Kidney tubule cell (primary cell): ENCODE measurements at places on chromosomes 16 and 17.

DNA sequence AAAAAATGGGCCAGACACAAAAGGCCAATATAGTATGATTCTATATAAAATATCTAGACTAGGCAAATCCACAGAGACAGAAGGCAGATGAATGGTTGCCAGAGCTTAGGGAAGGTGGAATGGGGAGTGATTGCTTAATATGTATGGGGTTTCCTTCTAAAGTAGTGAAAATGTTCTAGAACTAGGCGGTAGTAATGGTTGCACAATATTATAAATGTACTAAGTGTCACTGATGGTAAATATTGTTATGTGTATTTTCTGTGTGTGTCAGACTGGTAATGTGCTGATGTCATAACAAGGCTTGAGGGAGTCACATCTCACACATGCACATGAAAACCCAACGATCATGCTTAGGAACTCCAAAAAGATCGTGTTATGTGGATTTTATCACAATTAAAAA, 106.9 kb upstream of the SIAH1 start:
- DNase-seq = no peak

- DNase-seq = peak; percentile 97
Observed at GRCh38 chr16:55297910-55298479, 26.0 kb upstream of the IRX6 start.

- no peak for DNase-seq
Observed at GRCh38 chr16:7731141-7731540, 398.5 kb downstream of the RBFOX1 start.

- peak; percentile 68 for DNase-seq
Observed at GRCh38 chr17:7809086-7809790, 24.8 kb upstream of the KDM6B start.

DNA sequence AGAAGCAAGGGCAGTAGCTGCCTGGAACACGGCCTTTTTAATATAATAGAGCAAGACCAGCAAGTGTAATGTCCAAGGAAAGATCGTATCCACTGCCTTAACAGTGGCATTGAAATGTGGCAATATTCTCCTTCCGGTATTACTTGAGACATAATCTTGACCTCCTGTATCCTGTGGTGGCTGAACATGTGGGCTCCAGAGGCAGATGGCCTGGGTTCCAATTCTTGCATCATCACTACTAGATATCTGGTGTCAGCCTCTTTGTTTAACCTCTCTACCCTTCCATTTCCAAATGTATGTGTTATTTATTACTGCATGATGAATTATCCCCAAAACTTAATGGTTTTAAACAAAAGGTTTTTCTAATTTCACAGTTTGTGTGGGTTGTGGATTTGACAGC, 3.5 kb upstream of the CDYL2 start:
- no peak for DNase-seq

- DNase-seq = no peak
Observed at GRCh38 chr16:57510016-57510871, 24.0 kb upstream of the DOK4 start.

- DNase-seq = peak; percentile 75
Observed at GRCh38 chr16:51762081-51762996, 611.3 kb upstream of the SALL1 start.

- no peak for DNase-seq
Observed at GRCh38 chr16:65106757-65107156, 15.1 kb downstream of the CDH11 start.

- no peak for DNase-seq
Observed at GRCh38 chr17:2804912-2805311, 8.7 kb downstream of the RAP1GAP2 start.

- DNase-seq = no peak
Observed at GRCh38 chr17:30808785-30809286, 15.7 kb downstream of the CRLF3 start.

DNA sequence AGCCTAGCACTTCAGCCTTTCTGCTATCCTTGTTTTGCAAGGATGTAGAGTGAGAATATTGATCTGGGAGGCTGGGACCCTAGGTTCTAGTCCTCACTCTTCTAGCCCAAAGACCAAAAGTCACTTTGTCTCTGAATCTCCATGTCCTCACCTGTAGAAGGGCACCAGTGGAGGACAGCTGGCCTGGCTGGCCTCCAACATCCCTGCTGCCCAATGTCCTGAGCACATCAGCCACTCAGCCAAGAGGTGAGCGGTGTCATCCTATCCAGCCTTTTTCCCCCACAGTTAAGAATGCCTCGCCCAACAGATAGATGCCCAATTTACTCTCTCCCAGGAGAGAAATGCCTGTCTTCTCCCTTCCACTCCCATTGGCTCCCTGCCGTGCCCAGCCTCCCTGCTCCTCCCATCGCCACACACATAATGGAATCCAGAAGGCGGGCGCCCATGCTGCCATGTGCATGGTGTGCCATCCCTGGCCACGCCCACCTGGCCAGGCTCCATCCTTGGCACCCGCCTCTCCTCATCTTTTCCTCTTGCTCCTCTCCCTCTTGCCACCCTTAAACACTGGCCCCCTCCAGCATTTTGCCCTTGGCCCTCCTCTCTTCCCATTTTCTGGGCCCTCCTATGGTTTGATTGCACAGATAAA, 157.3 kb upstream of the SDK2 start:
- DNase-seq = no peak

GRCh38 chr16:1781758-1782407, 488 bp downstream of the SPSB3 start:
- peak; percentile 79 for DNase-seq

GRCh38 chr17:42673885-42674754, 2.7 kb downstream of the PLEKHH3 start:
- DNase-seq = no peak

GRCh38 chr17:76447931-76448652, 4.9 kb downstream of the UBE2O start:
- DNase-seq = peak; percentile 47

DNA sequence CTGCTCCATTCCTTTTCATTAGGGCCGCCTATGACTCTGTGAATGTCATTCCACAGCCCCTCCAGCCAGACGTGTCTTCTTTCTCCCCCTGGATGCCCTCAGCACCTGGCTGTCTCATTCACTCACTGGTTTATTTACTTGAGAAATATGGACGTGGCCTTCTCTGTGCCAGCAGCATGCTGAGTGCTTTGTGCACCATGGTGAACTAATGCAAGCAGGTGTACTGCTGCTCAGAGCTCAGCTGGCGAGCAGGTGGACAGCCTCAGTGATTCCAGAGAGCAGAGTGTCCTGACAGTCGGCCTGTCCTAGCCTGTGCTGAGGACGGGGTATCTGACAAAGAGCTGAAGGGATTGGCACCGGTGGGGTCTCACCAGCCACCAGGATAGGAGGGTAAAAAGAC, 96.7 kb downstream of the GNAO1 start:
- no peak for DNase-seq

DNA sequence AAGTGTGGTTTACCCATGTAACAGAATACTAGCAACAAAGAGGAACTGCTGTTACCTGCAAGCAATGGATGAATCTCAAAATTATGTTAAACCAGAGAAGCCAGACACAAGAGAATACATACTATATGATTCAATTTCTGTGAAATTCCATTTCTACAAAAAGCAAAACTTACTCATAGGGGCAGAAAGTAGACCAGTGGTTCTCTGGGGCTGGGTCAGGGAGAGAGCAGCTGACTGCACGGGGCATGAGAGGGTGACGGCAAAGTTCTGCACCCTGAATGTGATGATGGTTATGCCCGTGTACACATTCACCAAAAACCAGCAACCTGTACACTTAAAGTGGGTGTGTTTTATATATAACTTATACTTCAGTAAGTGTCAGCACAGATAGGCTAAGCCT, 3.1 kb downstream of the ZNF843 start:
- DNase-seq = no peak

- DNase-seq = no peak
Observed at GRCh38 chr16:54175552-54176375, 110.8 kb downstream of the IRX3 start.

DNA sequence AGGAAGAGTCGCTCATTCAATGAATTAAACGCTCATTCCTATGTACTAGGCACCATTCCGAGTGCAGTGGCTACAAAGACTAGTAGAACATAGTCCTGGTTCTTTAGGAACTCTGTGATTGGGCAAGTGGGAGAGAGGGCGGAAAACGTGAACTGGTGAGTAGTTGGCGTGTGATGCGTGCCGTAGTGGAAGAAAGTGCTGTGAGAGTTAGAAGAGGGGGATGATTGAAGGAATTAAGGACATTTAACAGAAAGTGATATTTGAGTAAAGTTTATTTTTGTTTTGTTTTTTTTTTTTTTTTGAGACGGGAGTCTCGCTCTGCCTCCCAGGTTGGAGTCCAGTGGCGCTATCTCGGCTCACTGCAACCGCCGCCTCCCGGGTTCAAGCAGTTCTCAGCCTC, 7.9 kb upstream of the SLFN14 start:
- peak; percentile 57 for DNase-seq

DNA sequence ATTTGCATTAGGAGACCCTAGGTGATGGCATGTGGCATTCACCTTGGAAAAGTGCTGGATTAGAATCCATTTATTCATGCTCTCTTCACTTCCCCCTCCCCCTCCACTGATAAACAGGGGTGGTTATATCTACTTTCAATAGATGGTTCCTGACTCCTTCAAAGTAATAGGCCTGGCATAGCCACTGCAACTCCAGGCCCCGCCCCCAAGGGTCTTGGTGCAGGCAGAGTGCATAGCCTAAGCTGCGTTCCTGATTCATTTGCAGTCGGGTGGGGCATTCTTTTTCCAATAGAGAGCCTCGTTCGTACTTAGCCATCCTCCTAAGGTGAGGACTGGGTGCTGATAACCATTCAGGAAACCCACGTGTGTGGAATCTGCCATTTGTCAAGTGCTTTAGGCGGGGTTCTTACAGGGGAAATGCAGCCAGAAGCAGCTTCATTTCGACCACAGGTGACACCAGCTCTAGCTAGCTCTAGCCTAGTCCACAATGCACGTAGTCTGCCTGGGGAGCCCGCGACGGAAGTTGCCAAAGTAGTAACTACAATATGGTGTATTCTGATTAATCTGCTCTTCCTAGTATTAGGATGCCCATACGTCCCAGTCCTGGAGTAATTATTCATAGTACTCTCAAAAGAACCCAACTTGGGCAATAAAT, 11.1 kb downstream of the UBE2O start:
- no peak for DNase-seq

- no peak for DNase-seq
Observed at GRCh38 chr17:28242791-28243190, 76.2 kb upstream of the TMEM97 start.

DNA sequence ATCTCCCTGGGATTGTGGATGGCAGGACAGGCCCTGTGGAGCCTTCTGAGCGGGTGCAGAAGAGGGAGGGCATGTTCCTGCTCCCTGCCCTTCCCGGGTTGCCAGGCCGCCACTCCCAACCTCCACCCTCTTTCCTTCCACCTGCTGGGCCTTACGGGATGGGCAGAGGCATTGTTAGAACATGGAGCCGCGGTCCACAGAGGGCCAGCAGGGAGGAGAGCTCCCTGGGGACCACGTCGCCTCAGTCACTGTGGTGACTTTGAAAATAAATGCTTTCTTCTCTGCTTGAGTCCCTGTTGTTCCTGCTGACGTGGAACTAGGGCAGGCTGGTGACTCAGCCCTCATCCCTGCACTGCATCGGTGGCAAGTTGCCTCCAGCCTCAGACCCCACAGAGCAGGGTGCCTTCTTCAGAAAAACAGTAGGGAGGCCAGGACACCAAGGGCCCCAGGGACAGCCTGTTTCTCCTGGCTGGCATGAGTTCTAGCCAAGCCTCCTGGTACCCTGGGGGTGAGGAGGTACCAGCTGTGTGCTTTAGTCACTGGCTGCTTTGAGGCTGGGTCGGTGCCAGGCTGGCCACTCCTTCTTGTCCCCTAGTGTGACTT, 224.9 kb downstream of the SEC14L1 start:
- peak; percentile 89 for DNase-seq

DNA sequence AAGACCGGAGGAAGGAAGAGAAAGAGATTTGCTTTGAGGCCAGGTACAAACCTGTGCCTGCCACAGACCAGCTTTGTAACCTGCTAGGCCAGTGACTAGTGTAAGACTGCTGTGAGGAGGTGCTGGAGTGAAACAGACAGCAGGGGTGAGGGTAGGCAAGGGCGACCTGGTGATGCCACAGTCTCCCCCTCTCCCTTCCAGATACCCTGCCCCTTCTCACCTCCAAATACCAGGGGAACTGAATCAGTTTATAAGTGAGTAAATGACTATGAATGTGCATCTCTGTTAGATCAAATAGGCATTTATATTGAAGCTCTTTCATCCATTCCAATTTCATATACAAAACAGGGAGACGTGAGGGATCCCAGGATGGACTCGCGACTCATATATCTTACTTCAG, 9.4 kb downstream of the SEC14L1 start:
- DNase-seq = peak; percentile 82

- DNase-seq = no peak
Observed at GRCh38 chr17:57976594-57976993, 11.5 kb downstream of the VEZF1 start.

- peak; percentile 49 for DNase-seq
Observed at GRCh38 chr17:46178550-46179214, 14.5 kb downstream of the KANSL1 start.

DNA sequence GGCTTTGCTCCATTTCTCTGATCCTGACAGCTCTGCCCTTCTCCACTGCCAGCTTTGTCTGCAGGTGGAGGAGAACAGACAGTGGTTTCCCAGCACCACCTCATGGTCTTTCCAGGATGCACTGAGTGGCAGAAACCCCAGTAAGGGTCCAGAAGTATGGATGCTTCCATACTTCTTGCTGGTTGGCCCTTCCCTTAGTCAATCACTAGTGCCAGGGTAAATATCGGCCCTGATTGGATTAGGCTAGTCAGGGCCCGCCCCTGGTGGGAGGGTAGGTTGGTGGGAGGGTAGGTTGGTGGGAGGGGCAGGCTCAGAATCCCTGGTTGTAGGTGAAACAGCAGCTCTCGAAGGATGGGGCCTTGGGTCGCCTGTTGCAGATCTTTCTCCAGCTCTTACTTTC, 10.2 kb downstream of the RNF213 start:
- no peak for DNase-seq

DNA sequence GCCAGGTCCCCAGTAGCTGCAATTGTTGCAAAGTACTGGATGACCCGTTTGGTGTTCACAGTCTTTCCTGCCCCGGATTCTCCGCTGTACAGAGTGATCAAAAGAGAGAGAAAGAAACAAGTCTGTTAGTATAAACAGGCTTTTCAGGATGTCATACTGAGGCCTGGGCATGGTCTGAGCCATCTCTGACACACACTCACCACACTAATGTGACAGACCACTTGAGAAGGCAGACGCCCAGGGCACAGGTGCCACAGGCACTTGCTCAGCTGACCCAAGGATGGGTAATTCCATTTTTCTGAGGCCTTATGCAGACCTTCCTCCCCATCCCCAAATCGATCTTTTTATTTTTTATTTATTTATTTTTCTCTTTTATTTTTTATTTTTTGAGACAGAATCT, 7.5 kb downstream of the MYH3 start:
- DNase-seq = no peak

- no peak for DNase-seq
Observed at GRCh38 chr16:60166111-60166510, 1432.0 kb upstream of the GOT2 start.

- DNase-seq = no peak
Observed at GRCh38 chr17:7084088-7084487, 4.0 kb upstream of the CLEC10A start.

DNA sequence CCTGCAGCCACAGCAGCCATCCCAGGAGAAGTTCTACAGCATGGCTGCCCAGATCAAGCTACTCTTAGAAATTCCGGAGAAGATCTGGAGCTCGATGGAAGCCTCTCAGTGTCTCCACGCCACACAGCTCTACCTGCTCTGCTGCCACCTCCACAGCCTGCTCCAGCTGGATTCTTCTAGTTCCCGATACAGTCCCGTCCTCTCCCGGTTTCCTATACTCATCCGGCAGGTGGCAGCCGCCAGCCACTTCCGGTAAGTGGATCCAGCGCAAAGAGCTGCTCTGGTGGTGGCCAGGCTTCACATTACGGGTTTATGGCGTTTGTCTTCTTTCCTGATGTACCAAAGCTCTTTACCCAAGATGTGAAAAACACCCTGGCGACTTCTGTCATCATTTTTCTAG, 3.6 kb downstream of the COG1 start:
- DNase-seq = peak; percentile 18
